Daoy (cell line): ENCODE measurements at places on chromosomes 4 and X.

GRCh38 chr4:95084584-95084983 is 326.8 kb downstream of the BMPR1B start:
- DNase-seq, result no peak

DNA sequence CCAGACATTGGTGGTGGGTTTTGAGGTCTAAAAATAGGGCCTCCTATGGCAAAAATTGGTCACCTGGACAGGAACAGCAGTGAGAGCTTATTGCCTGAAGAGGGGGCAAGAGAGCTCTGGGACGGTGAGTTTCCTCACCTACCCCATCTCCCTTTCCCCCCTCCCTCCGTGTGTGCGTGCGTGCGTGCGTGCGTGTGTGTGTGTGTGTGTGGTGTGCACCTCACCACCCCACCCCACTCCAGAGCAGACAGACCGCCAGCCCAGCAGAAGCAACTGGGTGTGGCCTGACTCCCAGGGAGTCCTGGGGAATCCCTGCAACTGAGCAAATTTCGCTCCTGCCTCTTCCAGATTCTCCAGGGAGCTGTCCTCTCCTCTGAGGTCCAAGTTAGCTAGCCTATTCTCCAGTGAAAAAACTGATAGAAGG is 44.7 kb downstream of the PRPS1 start:
- DNase-seq, result peak; percentile 76

GRCh38 chrX:9519546-9520216 is 54.8 kb downstream of the TBL1X start:
- DNase-seq, result no peak

GRCh38 chr4:128512767-128513322 is 225.2 kb upstream of the PGRMC2 start:
- no peak for DNase-seq

DNA sequence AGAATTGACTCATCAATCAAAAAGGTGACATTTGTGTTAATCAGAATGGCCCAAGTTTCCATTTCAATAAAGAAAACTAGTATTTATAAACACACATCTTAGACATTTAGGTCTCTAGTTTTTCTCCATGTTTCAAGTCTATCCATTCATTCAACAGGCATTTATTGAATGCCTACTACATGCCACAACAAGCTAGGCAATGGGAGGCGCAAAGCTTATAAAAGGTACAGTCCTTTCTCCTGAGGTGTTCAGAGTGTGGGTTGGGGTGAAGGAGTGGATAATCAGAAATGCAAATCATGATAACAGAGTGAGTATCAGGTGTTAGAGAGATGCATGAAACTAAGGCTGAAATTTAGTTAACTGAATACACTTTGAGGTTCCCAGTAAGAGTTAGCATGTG is 78.0 kb downstream of the HCCS start:
- no peak for DNase-seq

DNA sequence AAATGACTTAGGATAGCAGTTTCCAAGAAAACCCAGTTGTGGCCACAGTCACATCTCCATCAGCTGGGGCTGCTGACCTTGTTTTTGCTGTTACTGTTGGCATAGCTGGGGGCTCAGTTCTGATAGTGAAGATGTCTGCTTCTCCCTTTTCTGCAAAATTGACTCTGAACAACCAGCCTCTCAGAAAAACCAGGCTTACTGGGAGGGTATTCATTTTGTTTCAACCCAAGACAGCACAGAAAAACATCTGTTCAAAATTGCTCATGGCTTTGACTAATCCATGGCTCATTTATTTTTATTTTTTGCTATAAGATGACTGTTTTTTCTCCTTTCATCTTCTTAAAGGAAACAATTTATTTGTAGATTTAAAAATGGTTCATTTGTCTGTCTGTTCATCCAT is 53.1 kb downstream of the RASL11B start:
- DNase-seq, result no peak

DNA sequence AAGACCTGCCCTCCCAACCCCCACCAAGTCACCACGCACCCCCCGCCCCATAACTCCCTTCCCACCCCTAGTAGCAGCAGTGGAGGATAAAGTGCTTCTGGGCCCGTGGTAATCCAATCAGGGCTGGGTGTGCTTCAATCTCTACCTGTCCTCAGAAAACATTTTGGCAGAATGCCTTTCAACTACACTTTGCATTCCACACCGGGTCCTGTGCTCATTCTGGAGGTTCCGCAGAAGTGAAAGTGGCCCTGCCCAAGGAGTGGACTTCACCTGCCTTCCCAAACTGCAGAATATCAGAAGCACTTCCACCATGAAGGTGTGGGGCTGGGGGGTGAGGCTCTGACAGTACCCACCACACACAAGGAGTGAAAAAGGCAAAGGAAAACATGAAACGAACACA is 322.3 kb downstream of the DHX15 start:
- DNase-seq, result no peak

- no peak for DNase-seq
Observed at GRCh38 chr4:24927049-24927448, 14.2 kb upstream of the CCDC149 start.

DNA sequence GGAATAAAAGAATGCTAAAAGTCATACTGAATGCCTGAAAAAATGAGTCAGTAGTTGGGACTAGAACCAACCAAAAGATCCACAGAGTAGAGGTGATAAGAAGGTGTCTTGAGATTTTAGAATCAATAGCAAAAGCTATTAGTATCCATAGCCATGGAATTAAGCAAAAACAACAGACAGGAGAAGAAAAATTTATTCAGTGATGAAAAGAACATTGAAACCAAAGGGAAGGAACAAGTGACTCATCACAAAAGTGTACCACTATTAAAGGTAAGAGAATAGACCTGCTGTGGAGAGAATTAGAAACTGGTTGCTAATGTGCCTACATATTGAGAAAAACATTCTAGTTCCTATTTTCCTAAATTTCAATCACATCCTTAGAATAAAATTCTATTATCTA is 182.0 kb upstream of the NEIL3 start:
- DNase-seq, result no peak

GRCh38 chr4:34512616-34513015 is 1731.7 kb downstream of the ARAP2 start:
- DNase-seq, result no peak

GRCh38 chr4:118941149-118941548 is 52.5 kb downstream of the SYNPO2 start:
- no peak for DNase-seq

DNA sequence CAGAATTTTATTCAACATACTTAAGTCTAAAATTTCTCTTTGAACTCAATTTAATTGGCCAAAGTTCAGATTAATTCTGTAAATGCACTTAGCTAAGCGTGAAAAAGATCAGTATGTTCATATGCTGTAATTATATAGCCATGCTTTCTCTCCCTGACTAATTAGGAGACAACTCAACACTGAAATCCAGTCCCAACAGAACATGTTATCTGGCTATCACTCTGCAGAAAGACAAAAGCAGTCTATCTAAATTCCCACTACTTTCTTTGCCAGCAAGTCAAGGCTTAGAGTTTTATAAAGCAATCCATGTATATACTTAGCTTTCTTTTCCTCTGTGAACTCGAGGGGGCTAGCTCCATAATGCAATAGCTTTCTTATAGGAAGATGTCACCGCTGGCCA is 16.0 kb upstream of the USP46 start:
- DNase-seq, result no peak

DNA sequence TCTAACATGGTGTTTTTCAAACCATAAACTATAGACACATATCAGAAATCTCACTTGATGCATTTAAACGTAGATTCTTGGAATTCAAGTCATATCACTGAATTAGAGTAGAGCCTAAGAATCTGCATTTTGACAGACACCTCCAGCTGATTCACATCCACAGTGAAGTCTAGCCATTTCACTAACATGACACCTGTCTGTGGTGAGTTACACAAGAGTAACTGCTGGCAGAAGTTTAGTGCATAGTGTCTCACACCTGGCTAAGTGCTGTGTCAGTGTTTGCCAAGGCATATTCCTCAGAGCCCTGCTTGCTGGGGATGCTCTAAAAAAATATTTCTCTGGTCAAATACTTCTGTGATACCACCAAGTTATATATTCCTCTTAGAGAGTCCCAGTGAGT is 237.5 kb upstream of the DIAPH2 start:
- no peak for DNase-seq

- no peak for DNase-seq
Observed at GRCh38 chr4:136203199-136203598, 1329.1 kb downstream of the PCDH18 start.

DNA sequence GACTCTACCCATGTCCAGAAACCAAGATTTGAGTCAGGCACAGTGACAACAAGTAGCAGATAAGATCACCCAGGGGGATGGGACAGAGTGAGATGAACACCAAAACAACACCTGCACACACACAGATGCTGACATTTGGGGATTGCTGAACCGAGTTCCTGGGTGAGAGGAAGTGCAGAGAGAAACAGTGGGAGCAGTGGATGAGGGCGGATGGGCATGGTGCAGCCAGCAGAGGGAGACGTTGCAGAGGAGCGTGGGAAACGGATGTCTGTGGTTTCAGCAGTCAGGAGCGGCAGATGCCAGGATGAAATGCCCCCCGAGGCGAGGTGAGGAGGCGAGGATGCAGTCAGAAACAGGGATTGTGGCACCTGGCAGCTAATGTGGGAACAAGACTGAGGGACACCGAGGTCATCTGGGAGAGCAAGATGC is 78.6 kb upstream of the STS start:
- DNase-seq, result peak; percentile 72

DNA sequence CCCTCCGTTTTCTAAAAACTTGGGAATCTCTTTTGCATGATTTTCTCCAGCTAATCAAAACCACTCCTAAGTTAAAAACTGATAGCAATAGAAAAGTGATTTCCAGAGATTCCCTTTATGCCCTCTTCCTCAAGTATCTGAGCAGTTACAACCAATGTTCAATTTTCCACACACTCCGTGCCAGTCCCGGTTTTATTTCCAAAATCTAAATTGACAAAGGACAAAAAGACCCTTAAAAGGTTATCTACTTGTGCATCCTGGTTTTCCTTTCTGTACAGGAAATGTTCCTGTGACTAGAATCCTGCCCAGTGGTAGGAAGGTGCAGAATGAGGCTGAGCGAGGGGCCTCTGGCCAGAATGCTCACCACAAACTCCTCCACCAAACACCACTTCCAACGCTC is 1.3 kb downstream of the SFRP2 start:
- DNase-seq, result no peak

- DNase-seq, result no peak
Observed at GRCh38 chrX:19745077-19745476, 142.3 kb downstream of the SH3KBP1 start.

DNA sequence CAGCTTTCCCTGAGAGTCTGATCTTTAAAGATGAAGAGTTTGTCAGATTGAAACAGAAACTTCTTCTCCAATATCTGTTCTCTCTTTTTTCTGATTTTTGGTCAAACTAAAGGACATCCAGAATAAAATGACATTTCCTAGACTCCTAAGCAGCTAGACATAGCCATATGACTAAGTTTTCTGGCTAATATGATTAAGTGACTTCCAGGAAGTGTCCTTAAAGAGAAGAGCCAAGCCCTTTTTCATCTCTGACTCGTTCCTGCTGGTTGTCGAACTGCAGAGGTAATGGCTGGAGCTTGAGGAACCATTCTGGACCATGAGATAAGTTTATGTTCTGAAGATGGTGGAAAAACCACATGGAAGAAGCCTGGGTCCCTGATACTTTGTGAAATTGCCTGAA is 546.0 kb downstream of the BCOR start:
- no peak for DNase-seq

GRCh38 chr4:148287111-148287510 is 155.1 kb downstream of the NR3C2 start:
- no peak for DNase-seq

DNA sequence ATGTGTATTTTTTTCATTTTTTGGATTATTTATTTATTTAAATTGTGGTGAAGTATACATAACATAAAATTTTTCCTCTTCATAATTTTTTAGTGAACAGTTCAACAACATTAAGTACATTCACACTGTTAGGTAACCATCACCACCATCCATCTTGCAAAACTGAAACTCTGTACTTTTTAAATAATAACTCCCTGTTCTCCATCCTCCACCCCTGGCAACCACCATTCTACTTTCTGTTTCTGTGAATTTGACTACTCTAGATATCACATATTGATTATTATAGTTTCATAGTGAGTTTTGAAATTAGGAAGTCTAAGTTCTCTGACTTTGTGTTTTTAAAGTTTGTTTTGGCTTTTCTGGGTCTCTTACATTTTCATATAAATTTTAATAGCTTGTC is 89.3 kb upstream of the STX18 start:
- DNase-seq, result no peak

DNA sequence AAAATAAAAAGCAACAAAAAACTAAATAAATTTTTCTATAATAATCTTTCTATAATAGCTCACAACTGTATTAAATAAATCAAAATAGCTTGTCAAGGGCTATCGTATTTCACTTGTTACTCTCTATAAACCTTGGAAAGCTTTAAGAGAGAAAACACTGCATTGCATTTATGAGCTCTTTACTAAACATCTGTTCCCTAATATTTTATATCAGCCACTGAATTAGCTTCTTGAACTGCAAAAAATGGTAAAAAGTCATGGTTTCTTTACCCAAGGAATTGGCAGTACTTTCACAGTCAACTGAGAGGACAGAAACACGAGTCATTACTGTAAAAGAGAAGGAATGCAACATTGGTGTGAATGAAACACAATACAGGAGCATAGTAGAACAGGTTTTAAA is 671.2 kb downstream of the PCDH18 start:
- no peak for DNase-seq

DNA sequence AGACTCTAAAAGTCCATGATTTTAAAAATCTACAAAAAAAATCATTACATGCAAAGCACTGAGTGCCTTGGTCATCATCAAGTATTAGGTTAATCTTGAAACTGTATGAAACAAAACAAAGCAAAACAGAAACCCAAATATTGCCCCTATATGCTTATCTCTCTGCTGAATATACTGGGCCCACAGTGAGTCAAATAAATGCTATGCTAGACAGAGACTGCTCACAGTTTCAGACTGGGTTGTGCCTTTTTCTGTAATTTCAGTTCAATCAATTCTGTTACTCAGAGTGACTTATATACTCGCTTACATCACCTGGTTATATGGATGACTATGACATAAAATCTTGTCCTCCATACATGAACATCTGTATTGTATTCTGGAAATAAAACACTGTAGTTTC is 257.1 kb upstream of the ACTRT1 start:
- no peak for DNase-seq

GRCh38 chrX:153948847-153949805 is 4.7 kb upstream of the RENBP start:
- no peak for DNase-seq

DNA sequence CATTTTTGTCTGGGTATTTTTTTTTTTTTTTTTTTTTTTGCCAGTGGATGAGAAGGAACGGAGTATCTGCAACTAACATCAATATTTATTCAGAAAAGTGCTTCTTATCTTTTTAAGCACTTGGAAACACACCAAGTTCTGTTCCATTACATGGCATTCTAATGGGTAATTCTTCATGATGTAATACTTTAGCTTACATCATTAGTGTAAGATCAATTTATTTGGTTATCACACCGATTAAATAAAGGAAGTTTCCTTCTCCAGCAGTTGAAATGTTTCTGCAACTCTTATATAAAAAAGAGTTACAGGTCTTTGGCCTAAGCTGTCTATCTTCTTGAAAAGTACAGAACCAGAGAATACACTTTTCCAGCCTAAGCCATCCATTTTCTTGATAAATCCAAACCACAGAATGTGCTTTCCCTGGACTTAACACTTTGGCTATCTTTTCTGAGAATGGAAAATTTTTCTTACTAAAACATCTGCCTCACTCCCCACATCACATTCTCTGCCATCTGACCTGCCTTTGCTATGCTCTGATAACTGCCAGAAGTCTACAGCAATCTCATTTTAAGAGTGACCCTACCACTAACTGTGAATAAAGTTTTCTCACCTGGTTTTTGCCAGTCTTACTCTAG is 191.9 kb upstream of the MAB21L2 start:
- DNase-seq, result no peak
